ENCODE measurements at places on chromosomes 12 and 14.
A peak's percentile ranks its signal among the peaks of the same experiment; 100 is the strongest.

DNA sequence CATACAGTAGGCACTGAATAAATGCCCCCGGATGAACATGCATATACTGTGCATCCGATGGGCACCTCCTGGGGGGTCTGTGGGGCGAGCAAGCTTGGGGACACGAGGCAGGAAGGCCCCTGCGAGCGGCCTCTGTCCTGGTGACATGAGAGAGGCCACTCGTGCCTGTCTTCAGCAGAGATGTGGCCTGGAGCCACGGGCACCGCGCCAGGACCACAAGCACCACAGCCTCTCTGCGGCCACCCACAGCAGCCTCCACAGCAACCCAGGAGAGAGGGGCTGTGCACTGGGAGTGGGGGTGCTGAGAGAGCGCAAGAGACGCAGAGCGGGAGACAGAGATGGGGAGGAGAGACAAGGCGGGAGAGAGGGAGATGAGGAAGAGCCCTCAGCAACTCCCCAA, 118.5 kb downstream of the RFLNA start:
- no peak for DNase-seq

- no peak for DNase-seq
These were observed 4.8 kb downstream of the CKB start for GRCh38 chr14:103517721-103518421.

DNA sequence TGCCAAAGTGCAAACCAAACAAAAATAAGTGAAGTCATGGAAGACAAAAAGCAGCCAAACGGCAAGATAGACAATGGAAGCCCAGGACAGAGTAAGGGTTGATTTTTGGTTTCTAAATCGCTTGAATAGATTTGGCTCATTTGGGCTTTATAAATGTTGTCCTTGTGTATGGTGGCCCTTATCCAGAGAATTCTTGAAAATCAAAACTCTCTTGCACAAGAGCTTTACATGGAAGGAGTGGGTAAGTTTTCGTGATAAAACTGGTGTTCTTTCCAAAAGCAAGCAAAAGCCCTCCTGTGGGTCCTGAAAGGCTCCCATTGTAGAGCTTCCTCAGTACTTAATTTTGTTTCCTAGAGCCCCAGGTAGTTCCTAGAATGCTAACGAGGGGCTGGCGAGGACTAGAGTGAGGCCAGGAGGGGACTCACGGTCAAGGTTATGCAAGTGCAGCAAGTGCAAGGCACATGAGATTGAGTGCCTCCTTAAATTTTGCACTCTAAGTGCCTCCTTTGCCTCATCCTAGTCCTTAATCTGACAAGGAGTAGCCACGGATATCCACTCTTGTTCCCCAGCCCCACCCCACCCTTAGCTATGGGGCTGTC, 4.1 kb downstream of the SIX6 start:
- no peak for DNase-seq

- DNase-seq = no peak
These were observed 345.0 kb downstream of the FOXG1 start for GRCh38 chr14:29111554-29111953.

DNA sequence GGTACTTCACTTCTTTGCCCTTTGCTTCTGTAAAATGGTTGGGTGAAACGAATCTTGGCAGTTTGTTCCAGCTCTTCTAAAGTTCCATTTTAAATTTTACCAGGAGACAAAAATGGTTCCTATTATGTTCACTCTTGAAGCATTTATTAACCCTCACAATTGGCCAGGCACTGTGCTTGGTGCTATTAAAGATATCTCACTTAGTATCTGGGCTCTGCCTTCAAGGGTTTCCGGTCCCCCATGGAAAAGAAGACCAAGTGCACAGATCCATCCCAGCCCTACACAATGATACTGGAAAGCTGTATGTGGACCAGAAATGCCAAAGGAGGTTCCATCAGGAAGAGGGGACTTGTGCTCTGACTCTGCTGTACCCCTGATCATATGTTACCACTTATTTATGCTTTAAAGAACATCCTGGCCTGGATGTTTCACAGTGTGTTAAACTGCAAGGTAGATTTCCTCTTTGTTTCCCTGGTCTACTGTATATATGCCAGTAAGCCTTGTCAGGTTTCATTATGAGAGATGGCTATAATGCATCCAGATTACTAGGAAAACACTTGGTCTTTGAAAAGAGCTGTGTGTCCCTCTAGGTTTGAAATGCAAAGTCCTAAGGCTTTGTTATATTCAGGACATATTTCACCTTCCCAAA, 154.8 kb downstream of the PRKCH start:
- no peak for DNase-seq

DNA sequence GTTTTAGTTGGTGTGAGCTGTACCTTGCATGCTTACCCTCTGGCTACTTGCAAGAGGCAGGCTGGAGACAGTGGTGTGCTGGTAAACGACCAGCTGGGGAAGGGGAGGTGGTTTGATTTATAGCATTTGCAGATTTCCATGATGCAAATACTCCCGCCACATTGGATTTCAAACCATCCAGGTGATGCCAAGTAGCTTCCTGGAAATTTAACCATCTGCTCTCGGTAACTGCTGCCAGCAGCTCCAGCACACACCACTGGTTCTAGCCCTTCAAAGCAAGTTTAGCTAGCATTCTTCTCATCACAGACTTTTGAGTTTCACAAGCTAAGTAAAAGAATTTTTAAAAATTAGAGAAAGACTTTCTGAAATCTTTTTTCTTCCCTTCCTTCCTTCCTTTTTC, 104.5 kb upstream of the AMIGO2 start:
- DNase-seq = no peak

DNA sequence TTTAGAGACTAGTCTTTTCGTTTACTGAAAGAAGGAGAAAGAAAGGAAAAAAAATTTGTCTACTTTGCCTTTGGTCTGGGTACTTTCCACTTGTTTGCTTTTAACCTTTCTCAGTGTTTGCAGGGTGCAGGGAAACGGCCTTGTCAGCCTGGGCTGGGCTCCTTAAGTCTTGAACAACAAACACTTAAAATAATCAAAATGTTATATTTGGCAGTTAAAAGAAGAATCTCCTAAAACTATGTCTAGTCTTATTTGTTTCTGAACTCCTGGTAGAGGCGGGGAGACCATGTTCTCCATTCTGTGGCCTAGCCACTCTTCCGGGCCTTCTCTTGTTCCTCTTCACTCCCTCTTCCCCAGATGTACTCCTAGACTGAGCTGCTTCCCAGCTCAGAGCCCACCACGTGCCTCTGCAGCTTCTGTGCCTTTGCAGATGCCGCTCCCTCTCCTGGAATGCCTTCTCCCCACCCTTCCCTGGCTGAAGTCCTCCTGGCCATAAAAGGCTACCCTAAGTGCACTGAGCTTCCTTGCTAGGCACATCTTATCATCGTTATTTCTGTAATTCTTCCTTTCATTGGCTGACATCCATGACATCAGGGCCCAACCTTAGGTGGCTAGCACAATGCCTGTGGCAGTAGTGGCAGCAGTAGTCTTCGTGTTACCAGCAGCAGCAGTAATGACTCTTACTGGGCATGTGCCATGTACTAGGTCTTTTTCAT, 432.9 kb downstream of the ZFP36L1 start:
- peak; percentile 51 for DNase-seq

All from CD14-positive monocyte (primary cell).